Activated CD4-positive, alpha-beta T cell treated with anti-CD3 and anti-CD28 coated beads, Interleukin-2, amount 50 U/mL, for 1 hour (primary cell): ENCODE measurements at places on chromosomes 7 and 10.

DNA sequence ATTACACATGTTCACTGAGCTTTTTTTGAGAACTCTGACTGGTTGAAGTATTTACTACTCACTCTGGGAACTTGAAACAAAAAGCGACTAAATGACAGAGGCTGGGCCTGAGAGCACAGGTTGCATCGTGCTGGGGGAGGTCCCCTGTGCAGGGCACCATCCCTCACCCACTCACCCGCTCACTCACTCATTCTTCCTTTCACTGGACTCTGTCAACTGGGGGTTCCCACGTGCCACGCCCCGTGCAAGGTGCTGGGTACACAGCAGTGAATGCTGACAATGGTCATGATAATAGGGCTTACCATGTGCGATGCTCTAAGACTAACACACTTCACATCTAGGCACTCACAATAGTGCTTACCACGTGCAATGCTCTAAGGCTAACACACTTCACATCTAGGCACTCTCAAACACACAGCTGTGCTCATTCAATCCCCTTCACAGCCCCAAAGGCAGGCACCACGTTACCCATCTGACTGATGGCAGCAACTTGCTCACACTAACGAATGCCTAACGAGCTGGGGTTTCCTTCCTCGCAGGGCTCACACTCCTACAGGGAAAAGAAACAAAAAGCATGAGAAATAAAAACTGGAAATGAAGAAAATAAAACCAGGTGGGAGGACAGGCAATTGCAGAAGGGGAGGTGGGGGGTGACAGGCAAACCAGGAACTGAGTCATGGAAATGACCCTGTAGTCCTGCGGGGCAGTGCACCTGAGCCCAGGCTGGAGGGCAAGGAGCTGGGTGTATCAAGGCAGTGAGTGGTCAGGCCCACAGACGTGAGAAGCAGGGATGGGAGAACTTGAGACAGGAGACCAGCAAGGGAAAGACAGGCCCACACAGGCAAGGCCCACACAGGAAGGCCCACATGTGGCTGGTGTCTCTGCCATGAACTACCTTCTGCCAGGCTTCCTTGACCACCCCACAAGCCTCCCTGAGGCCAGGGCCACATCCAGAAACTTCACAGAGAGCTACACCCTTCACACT lies 147.0 kb upstream of the FAM20C start:
- DNase-seq = no peak

DNA sequence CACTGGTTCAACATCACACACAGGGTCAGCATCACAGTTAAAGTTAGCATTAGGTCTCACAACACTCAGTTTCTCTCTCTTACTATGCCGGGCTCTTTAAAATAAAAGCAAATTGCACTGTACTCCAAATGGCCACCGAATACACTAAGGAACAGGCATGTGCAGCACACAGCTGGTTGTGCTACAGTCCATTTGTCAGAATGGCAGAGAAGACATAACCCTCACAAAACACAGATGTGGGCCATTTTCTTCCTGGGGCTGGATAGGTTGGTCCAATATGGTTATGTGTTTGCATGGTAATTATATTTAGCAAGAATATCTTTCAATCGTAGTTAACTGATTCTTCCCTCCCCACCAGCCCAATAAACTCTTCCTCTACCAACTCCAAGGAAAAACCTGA lies 9.0 kb downstream of the JCAD start:
- DNase-seq = no peak

GRCh38 chr10:11322698-11323097 lies 288.8 kb downstream of the USP6NL start:
- no peak for DNase-seq

GRCh38 chr7:155809947-155810769 lies 2.1 kb downstream of the SHH start:
- no peak for DNase-seq
